ENCODE measurements at places on chromosomes 5 and 9. TPM values are rescaled to one million over a fixed set of nuclear protein-coding genes. Genes with fewer than 3 reads are reported as not detected.

AQP3 gene
- total RNA-seq, result 9.6 TPM

CFAP77 gene
- total RNA-seq, result not detected

SPINK6 gene
- not detected for total RNA-seq

IFNK gene
- not detected for total RNA-seq

OLFML2A gene
- total RNA-seq, result 3.4 TPM

SV2C gene
- not detected for total RNA-seq

SLC4A9 gene
- total RNA-seq, result 0.29 TPM

CAMK4 gene
- 0.55 TPM for total RNA-seq

NOXA1 gene
- total RNA-seq, result 0.51 TPM

ARHGAP26 gene
- total RNA-seq, result 6.2 TPM

DNA sequence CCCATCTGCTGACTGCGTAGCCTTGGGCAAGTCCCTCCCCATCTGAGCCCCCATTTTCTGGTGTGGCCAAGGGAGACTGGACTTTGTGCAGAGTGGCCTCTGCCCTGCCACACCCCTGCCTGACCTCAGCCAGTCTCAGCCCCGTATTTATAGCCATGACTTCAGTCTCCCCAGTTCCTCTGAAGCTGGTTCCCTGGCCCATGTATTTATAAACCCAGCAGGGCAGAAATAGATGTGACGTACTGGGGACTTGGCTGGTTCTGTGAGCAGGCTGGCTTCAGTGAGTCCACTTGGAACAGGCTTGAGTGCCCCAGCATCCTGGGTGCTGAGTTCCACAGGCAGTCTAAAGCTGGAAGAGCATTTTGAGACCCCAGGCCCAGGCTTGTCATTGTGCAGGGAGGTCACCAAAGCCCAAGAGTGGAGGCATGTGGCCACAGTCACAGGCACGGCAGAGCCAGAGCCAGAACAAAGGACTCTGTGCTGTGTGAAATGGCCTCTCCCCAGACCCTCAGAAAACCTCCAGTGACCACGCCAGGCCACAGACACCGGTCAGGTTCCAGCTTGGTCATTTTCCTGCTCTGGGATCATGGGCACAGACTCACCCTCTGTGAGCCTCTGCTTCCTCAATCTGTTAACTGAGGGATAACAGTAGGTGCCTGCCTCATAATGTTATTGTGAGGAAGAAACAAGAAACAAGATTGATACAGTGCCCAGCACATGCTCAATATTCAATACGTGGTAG, 30.4 kb upstream of the SYNPO start:
- no peak for DNase-seq

DNA sequence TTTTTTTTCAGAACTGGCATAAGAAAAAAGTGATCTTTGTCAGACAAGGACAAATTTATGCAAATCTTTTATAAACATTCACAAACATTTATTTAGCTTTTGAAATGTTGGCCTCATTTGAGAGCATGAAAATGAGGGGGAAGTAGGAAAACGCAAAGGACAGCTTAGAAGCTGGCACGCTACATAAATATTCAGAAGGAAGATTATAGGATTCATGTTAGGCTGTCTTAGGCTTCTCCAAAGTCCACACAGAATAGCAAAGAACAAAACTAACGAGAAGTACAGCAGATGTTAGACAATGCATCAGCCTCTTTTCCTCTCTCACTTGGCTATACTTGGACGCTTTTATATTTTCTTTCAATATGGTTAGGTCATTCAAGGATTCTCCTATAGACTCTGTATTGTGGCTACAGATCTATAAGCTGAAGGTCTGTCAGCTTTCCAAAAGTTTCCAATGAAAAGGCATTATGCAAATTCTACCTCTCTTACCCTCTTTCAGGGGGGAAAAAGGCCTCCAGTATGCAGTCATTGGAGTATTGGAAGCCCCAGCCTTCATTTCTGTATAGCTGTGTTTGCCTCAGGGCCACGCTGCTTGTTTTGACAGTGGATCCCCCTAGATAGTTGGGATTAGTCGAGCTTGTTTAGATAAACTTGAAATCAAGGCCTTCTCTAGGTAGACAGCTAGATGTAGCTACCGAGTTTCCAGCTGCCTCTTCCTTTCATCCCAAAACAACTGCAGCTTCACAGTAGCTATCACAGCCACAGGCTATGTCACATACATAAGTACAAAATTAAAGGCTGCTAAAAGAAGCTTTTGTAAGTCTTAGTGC, 153.0 kb downstream of the DENND1A start:
- no peak for DNase-seq

- peak; percentile 48 for DNase-seq
Measured at GRCh38 chr9:133188006-133188842, 20.8 kb downstream of the OBP2B start.

DNA sequence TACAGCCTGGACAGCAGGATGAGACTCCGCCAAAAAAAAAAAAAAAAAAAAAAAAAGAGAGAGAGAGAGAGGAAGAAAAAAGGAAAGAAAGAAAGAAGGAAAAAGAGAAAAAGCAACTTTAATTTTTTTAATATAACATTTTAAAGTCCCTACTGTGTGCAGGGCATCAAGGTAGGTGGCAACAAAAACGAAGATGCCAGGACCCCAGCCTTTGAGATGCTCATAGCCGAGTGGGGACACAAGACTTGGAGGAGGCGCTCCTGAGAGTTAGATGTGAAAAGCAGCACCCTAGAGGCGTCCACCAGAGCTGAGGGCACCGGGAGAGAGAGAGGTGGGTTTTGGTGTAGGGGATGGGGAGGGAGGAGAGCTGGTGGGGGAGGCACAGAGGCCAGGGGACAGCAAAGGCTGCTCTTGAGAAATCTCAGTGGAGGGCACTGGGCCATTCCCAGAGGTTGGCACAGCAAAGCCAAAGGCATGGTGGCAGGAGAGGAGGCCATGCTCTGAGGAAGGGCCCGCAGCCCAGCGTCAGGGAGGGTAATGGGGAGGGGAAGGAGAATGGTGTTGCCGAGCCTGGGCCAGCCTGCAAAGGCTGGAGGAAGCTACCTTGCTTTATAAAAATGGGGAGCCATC, 135.6 kb downstream of the C9orf50 start:
- DNase-seq, result no peak

GRCh38 chr5:68070591-68071281, 144.8 kb upstream of the PIK3R1 start:
- DNase-seq, result no peak

DNA sequence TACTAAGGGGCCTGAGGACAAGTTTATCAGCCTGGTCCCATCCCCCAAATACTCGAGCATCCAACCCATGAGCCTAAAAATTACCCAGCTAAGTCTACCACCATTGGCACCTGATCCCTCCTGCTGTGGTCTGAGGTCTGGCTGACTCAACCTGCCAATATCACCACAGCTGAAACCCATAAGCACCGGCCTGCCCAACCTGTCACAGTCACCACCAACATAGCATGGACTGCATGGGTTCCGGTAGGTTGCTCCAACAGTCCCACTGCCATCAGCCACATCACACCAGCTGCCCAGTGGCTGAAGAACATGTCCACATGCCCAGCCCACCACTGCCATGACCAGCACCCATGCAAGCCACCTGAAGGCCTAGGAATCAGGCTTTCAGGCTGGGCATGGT, 495.0 kb downstream of the PRELID2 start:
- DNase-seq, result no peak

- DNase-seq, result no peak
Measured at GRCh38 chr9:95611354-95611753, 94.6 kb upstream of the PTCH1 start.

- DNase-seq, result peak; percentile 54
Measured at GRCh38 chr5:118968925-118969375, 19.4 kb downstream of the DTWD2 start.

DNA sequence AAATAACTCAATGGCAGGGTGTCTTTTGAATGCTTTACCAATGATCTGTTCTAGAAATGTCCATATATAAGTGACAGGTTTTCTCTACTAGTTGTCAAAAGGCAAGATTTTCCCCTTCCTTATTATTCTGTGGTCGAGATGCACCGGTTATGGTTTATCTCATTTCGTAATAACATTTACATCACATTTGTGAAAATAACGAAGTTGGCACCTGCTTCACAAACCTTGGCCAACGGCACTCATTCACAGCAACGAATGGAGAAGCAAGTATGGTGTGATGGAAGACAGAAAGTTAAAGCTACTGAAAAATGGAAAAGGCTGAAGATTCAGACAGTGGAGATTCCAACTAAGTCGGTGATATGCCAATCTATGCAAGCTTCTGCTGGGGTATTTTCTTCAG, 235.8 kb downstream of the KCTD16 start:
- no peak for DNase-seq

DNA sequence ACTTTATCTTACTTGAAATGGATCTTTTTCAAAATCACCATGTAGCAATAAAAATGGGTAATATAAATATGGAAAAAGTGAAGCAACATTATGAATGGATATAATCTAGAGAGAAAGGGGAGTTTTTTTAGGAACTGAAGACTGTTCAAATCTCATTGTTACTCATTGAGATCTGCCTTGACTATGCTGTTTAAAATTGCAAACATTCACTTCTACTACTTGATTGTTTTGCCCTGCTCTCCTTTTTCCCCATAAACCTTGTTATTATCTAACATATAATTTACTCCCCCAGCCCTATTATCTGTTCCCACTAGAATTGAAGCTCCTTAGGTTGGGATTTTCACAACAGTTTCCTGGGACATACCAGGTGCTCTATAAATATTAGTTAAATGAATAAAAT, 22.0 kb downstream of the PAM start:
- DNase-seq, result no peak

- peak; percentile 13 for DNase-seq
Measured at GRCh38 chr9:6973762-6974161, 216.0 kb downstream of the KDM4C start.

DNA sequence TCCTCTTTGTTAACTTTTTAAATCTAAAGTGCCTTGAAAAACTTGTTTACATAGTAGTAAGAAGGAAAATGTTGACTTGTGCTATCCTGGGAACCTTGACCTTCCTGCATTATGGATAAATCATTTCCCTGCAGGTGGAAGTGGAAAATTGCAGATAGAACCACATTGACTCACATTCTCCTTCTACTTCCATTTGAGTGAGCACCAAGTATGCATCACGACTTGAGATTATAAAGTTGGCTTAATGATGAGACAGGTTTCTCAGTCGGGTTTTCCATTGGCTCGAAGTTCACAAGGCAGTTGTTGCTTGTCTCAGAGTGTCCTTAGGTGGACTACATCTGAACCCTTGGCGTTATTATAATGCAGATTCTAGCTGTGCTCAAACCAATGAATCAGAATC, 39.9 kb downstream of the DOCK8 start:
- DNase-seq, result peak; percentile 4

GRCh38 chr5:148834689-148835088, 8.3 kb downstream of the ADRB2 start:
- no peak for DNase-seq

DNA sequence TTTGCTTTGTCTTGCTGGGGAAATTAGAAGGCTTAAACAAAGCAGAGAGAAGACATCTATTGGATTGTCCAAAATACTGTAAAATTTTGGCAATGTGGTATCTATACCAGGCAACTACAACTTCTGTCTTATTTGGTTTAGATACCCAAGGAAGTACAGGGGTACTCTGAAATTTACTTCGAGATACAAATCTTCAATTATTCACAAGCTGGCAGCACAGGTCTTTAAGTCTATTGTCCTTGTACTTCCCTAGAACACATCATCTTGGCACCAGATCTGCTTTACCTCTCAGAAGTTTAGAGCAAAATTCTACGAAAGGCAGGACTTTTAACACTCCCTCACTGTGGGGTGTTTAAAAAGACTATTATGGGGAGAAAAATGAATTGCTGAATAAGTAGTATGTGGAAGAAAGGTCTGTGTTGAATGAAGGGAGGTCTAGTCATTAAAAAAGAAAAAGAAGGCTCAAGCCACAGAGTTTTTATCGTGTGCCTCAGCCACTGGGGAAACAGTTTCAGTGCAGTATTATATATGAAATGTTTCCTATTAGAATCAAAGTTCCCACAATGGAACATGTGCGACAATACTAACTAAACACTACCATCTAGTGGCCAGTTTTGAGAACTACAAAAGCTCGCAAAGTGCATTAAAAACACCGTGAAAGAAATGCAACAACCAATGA, 93.7 kb downstream of the PDE4D start:
- DNase-seq, result peak; percentile 72

- DNase-seq, result no peak
Measured at GRCh38 chr5:28917631-28918030, 1879.2 kb upstream of the CDH9 start.

DNA sequence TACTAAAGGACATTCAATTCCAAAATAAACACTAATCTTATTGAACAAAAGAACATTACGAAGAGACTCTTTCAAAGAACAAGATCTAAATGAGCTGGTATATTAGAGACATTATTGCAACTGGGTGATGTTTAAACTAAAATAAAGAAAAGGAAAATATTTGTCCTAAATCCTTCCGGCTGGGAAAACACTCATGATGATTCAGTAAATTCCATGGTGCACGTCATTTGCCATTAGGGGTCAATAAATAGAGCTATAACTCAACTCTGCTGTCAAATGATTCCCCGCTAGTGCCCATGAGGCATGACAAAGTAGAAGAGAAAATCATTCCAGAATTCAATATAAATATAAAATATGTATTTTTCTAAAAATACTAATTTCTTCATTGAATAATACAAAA, 565.5 kb upstream of the TUSC1 start:
- peak; percentile 81 for DNase-seq

- DNase-seq, result no peak
Measured at GRCh38 chr5:159877016-159877415, 39.3 kb upstream of the ADRA1B start.

GRCh38 chr9:95689669-95690068, 172.9 kb upstream of the PTCH1 start:
- DNase-seq, result no peak

DNA sequence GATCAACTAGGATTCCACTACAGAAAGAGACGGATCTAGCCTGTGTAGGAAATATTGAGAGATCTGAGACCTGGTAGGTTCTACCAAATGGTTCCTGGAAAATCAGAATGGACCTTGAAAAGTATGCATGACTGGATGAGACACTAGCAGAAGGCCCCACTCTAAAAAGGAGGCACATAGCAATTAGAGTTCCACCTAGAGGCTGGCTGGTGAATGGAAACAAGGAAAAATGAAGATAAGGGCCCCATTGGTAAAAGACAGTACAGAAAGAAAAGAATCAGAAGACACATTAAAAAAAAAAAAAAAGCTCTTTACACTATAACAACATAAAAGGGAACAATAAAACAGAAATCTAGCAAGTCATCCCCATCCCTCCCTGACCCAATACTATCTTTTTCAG, 518.5 kb downstream of the NR2F1-AS1 start:
- peak; percentile 48 for DNase-seq

DNA sequence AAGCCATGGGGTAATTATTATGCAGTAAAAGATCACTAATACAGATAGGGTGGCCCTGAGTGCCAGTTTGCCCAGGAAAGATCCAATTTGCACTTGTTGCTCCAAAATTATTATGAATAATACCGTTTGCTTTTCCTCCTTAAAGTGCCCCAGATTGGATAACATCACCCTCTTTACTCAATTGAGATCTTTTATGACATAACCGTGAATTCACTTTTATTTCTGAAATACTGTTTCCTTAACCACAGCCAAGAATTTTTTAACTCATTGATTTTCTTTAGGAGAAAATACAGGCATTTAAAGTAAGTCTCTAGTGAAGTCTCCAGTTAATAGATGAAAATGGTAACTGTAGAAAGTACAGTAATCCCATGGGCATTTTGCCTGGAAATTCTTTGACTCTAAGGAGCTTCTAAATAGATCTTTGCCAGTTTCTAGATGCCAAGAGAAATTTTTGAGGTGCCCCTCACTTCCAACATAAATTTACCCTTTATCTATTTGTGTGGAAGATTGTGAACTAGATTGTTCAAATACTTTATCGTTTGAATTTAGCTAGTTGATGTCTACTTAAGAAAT, 99.2 kb downstream of the UHRF2 start:
- DNase-seq, result no peak

All from PC-3 (cell line).